ENCODE measurements at places on chromosomes 3 and 15.

DNA sequence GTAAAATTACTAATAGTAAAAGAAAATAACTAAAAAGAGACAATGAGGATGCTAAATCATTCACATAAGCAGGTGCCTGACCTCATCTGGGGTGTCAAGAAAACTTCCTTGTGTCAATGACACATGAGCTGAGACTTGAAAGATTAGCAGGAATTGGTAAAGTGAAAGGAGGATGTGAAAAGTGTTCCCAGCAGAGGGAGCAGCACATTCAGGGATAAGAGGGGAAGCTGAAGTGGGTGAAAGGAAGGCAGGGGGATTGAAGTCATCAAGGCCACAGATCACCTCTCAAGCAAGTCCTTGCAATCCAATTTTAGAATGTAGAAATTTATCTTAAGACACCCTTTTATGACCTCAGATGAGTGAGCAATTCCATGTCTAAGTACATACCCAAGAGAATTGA is 60.2 kb upstream of the ACP3 start:
- DNase-seq = no peak

DNA sequence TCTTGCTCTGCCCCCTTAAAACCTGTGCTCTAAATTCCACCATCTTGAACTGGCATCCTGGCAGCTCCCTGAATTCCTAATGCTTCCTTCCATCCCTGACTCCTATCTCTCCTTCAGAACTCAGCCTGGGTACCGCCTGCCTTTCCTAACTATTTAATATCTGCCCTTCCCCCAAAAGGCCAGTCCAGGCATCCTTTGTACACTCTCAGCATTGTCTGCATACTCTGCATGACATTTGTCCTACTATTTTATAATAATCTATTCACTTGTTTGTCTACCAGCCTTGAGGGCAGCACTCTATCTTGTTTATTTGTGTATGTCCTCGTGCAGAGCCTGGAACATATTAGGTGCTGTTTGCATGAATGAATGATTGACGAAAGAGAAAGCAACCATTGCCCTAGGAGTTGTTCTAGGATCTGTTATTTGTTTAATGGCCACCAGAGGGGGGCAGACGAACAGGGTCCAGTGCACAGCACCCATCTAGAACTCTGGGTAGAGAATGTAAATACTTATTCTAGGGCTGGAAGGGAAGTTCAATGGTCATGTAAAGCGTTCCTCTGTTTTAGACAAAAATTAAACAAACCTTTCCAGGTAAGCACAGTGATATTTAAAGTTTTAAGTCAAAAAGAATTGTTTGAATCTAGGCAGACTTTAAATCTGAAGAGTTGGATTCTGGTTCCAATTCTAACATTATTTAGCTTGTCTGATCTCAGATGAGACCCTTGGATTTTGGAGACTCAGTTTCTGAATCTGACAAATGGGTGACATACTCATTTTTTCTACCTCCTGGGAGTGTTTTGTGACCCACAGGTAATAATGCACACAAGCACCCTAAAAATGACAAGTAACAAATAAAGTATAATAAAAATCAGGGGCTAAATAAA is 125.8 kb upstream of the GALNT15 start:
- peak; percentile 51 for DNase-seq

GRCh38 chr3:133374708-133375402 is 25.0 kb upstream of the BFSP2 start:
- no peak for DNase-seq

DNA sequence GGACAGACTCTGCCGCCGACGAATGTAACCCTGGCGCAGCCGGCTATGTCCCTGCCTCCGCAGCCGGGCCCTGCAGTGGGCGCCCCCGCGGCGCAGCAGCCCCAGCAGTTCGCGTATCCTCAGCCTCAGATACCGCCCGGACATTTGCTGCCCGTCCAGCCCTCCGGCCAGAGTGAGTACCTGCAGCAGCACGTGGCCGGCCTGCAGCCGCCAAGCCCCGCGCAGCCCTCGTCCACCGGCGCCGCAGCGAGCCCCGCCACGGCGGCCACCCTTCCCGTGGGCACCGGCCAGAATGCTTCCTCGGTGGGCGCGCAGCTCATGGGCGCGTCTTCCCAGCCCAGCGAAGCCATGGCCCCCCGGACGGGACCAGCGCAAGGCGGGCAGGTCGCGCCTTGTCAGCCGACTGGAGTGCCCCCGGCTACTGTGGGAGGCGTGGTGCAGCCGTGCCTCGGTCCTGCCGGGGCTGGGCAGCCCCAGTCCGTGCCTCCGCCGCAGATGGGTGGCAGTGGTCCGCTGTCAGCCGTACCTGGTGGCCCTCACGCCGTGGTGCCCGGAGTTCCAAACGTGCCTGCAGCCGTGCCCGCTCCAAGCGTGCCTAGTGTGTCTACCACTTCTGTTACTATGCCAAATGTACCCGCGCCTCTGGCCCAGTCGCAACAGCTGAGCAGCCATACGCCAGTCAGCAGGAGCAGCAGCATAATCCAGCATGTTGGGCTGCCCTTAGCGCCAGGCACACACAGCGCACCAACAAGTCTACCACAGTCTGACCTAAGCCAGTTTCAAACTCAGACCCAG is 2.4 kb downstream of the TSC22D2 start:
- no peak for DNase-seq

DNA sequence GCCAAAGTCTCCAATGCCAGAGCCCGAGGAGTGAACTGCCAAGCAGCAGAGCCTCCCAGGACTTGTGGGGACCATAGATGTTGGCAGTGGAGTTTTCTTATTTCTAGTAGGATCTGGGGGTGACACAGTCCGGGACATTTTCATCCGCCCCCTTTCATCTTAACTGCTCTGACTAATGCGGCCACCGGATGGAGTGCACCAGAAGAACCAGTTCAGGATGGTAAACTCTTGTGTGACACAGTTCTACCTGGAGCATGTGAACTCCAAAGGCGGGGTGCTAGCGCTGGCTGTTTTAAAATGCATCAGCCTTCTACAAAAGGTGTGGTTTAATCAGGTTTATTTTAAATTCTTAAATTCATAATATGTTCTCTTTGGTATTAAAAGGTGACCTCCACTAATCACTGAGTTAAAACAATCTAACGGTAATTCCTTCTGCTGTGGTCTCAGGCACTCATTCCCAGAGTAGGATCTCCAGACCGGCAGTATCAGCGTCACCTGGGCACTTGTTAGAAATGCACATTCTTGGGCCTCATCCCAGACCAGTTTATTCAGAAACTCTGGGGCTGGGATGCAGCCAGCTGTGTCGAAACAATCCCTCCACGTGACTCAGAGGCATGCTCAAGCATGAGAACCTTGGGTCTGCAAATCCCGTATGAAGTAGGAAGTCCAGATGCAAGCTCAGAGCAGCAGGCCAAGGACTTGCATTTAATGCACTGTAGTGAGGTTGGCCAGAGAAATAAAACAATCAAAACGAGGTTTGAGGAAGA is 105.5 kb downstream of the GABRB3 start:
- DNase-seq = no peak

DNA sequence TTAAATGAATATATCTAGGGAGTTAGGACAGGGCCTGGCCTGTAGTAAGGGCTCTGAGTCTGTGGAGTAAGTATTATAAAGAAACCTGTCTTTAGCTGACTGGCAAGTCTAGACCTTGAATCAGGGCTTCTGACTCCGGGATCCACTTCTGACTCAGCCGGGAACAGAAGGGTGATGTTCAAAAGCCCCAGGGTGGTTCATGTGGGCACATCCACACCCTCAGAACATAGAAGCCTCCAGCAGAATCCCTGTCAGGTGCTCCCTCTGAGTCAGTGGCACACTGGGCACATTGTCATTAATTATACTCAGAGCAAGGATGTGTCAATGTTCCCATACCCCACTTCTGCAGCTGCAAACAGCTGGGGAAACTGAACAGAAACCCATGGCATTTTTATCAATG is 26.7 kb upstream of the SNRK start:
- DNase-seq = no peak

DNA sequence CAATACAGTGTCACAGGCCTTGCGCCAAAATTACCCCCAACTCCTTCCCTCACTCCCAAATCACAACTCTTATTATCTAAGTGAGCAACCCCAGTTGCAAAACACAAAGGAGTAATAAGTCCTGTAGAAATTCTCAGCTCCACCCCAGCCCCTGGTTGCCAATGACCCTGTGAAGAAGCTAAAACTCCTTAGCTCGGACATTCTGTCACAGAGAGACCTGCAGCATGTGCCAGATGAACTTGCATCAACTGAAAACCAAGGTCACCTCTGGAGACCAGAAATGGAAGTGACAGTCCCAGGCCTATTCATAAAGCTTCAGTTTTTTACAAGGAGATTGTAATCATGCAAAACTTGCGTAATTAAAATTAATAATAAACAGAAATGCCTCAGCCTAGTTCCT is 55.2 kb downstream of the RBPMS2 start:
- no peak for DNase-seq

DNA sequence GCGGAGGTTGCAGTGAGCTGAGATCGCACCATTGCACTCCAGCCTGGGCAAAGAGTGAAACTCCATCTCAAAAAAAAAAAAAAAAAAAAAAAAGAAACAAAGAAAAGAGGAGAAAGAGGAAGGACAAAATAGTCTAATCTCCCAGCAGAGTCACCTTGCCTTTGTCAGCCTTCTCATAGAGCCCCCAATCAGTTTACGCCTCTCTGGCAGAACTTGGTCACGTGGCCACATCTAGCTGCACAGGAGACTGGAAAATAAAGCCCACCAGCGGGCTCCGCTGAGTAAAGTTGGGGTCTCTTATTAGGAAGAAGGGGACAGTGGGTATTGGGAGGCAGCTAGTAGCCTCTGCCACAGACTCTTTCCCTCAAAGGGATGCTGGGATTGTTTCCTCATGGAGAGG is 41.9 kb downstream of the USP13 start:
- no peak for DNase-seq

GRCh38 chr15:36414670-36415069 is 164.8 kb upstream of the CDIN1 start:
- no peak for DNase-seq

- no peak for DNase-seq
These were observed 29.5 kb downstream of the APBA2 start for GRCh38 chr15:28915041-28915810.

GRCh38 chr15:90866161-90866715 is 2.1 kb upstream of the FURIN start:
- no peak for DNase-seq

DNA sequence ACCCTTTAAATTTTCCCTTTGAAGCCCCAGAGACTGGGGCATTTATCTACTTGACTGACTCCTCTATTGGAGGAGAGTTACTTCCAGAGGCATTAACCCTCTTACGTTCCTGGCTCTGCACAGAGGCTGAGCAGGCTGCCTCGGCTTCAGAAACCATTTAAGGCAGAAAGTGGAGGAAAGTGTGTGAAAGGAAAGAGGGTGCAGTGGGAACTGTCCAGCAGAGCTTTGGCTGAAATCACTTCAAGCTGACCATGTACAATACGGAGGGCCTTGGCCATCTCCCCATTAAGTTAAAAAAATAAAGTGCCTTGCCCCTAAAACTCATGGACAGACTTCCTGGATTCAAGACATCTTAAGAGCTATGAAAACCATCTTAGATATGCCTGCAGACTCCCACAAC is 238.7 kb downstream of the SV2B start:
- DNase-seq = no peak

GRCh38 chr15:70058642-70059360 is 38.9 kb downstream of the TLE3 start:
- DNase-seq = no peak

GRCh38 chr3:109994853-109995252 is 657.5 kb upstream of the DPPA4 start:
- DNase-seq = no peak

DNA sequence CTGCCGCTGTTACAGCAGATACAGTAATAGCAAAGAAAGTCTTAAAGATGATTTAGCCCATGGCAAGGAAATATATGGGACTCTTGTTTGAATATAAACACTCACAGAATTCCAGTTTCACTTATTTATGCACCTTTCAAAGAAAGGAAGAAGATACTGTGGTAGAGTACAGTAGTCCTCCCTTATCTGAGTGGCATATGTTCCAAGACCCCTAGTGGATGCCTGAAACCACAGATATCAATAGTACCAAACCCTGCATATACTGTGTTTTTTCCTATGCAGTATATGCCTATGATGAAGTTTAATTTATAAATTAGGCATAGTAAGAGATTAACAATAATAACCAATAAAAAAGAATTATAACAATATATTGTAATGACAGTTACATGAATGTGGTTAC is 8.2 kb downstream of the MAP2K1 start:
- DNase-seq = no peak

- peak; percentile 10 for DNase-seq
These were observed 555 bp downstream of the TM2D3 start for GRCh38 chr15:101651554-101652097.

- no peak for DNase-seq
These were observed 99.8 kb upstream of the FGF7 start for GRCh38 chr15:49323207-49323606.

- DNase-seq = no peak
These were observed 110.5 kb upstream of the BFSP2 start for GRCh38 chr3:133289322-133289721.
